Stimulated activated CD8-positive, alpha-beta memory T cell treated with anti-CD3 and anti-CD28 coated beads, Interleukin-15, amount 100 ng/mL, for 24 hours (primary cell): ENCODE measurements at places on chromosomes 2 and 18.

DNA sequence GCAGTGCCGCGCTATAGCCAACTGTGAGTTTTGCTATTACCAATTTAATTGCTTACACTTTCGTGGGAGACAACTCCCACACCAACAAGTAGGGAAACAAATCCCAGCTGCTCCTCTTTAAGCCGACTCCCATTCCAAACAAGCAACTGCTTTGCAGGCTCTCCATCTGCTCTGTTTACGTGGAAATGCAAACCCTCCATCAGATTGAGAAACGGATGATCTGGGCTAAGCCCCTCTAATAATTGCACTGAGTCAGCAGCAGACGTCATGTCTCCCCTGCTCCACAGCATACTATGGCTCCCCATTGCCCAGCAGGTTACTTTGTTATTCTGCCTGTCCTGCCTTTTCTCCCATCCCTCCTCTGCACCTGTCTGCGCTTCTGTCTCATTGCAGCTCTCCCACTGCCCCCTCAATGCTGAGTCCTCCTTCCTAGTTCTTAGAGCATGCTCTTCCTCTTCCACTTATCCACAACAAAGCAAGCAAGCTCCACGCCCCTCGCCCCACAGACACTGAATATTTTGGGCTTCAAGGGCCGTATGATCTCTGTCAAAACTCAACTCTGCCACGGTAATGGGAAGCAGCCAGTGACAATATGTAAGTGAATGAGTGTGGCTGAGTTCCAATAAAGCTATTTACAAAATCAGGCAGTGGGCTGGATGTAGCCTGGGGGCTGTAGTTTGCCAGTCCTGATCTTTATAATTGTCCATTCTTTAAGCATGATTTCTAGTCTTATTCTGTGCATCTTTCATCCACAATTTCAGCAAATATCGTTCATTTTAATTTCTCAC, 39.5 kb upstream of the ARL4C start:
- DNase-seq = no peak

DNA sequence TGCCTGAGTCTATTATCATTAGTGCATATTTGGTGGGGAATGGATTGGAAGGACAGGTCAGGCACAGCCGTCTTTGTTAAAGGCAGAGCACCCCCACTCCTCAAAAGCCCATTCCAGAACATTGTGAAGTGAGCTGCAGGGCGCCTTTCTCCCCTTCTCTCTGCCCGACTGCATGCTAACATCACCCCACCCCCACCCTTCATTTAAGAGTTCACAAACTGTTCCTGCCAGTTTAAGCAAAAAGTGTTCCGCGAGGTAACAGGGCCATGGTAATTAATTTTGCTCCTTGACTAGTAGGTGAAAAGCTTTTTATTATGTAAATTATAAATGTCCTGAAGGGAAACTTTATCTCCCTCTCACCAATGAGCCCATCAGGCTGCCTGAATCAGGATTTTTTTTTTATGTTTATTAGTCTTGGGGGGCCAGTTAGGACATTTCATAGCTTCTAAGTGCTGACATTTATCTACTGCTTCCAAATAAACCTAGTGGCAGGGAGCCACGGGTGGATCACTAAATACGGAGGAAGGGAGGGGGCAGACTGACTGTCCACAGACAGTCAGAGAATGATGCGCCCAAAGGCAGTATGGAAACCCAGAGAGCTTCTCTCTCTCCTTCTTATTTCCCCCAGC, 99.4 kb downstream of the FTCDNL1 start:
- no peak for DNase-seq

GRCh38 chr2:109216332-109216731, 87.3 kb downstream of the SH3RF3 start:
- no peak for DNase-seq

GRCh38 chr2:47676261-47676926, 106.6 kb upstream of the MSH6 start:
- no peak for DNase-seq

DNA sequence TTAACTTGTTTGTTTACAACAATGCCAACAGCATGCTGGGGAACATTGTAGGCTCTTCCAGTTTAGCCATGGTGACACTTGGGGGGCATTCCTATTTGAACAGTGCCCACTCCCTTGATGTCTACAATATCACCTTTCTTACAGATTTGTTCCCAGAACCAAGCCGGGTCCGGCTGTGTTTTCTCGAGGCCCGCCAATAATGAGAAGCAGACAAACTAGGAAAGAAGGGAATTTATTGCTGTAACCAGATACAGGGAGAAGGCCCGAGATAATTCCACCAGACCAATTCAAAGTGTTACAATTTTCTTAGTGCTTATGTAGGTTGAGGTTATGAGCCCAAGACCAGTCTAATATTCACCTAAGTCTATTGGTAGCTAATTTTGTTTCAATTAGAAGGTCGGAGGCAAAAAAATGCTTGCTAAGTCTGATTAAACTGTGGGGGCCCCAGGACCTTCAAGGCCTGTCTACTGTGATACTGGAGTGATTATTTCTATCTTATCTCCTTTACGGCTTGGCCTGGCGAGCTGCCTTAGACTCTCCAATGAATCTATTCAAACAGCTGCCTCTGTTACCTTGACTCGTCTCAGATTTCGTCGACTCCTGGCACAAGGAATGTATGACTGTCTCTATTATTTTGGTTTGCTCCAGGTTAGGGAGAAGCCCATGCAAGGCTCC, 59.1 kb upstream of the PSME4 start:
- no peak for DNase-seq

- no peak for DNase-seq
Observed at GRCh38 chr2:26330604-26331003, 15.3 kb upstream of the SELENOI start.

DNA sequence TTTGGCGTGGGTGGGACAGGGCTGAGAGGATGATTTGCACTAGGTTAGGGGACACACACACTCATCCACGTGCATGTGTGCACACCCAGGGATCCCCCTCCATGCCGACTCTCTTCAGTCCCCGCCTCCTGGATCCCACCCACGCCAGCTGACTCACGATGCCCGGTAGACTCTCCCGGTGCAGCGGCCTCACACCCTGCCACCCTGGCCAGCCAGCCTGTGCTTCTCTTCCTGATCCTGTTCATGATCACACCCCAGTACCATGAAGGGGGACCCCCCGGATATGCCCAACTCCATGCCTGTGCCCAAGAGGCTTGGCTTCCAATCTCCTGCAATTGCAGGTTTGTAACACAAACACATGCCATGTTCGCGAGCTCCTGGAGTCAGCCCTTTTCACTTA, 157.8 kb upstream of the HDAC4 start:
- DNase-seq = no peak

GRCh38 chr18:61782545-61782944, 110.3 kb downstream of the RNF152 start:
- DNase-seq = no peak

GRCh38 chr18:62715759-62716615, 646 bp downstream of the PHLPP1 start:
- no peak for DNase-seq

GRCh38 chr2:213834331-213834730, 550.1 kb downstream of the SPAG16 start:
- DNase-seq = no peak

DNA sequence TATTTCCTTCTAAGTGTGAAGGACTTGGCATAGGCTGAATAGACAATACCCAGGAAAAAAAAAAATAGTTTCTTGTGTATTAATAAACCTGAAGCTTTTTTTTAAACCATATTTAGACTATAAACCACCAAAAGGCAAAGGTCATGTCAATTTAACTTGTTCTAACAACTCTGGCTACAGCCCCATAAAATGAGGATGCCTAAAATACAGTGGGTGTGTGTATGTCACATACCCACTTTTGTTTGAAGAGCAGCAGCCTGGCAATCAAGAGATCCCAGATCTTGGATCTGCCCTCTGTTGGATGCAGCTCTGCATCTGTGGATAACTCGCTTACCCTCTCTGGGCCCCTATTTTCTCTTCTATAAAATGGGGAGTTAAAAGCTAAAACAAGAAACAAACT, 65.4 kb downstream of the SATB2 start:
- DNase-seq = no peak

DNA sequence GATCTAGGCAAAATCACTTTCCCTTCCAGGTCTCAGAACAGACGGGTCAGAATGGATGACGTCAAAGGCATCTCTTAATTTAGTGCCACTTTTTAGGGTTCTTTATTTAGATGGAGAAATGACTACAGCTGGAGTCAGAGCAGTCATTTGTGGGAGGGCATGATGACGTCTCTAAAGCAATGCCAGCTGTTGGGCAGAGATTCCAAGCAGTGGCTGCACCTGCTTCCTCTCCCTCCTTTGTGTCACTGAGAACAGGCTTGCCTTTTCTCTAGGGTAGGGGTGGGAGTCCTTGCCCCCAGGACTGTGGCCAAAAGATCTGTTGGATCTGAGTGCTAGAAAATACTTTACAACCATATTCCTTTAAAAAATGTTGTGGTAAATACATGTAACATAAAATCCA, 28.7 kb upstream of the SKOR2 start:
- DNase-seq = no peak

DNA sequence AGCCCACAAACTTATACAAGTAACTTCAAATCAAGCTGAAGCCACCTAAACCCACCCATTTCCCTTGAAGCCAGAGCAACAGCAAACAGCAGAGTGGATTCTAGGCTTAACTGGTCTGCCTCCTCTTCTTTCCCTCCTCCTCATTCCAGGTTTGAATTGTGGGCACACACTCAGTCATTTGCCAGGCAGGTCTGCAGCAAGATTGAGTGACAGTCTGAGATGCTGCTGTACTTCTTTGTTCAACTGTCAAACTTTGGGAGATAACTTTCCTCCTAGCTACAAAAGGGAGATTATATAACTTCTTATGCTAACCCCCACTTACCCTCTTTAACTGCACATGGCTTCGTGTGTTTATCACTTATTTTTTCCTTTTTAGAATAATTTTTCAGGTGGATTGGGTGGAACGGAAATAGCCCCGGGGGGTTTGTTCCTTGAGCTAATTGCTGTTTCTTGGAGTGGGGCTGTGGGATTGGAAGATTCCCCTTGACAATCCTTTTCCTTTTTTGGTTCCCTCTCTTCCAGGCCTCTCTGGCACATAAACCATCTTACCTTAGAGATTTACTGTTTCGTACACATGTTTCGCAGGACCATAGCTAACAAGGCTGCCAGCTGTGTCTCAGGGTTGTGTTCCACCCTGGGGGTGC, 55.0 kb downstream of the RNF144A start:
- no peak for DNase-seq

DNA sequence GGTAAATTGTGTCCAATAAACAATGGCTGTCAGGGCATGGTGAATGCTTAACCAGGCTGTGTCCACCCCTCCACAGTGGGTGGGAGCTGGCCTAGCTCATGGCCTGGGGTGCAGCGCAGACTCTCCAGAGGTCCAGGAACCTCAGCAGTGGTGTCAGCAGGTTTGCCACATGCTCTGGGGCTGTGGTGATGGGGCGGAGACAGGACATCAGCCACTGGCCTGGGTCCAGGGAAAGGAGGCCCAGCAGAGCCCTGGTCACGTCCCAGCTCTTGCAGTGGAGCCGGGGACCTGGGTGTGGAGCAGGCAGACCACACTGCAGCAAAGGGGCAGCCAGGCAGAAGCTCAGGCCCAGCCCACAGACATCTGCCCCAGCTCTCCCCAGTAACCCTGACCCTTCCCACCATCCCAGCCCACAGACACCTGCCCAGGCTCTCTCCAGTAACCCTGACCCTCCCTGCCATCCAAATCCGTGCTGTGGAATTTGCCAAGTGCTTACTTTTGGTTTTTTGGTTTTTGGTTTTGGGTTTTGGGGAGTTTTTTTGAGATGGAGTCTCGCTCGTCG, 13.8 kb upstream of the KIF1A start:
- DNase-seq = no peak

DNA sequence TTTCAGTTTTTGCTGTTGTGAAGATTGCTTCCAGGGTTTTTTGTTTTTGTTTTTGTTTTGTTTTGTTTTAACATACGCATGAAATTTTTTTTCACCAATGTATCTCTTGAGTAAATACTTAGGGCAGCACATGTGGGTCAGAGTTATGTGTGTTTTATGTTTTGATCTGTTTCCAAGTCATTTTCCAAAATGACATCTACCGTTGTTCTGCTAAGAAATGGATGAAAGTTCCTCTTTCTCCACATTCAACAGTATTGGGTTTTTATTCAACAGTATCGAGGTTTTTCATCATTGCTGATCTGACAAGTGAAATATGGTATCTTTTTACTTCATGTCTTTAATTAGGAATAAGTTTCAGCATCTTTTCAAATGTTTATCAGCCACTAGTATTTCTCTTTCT, 16.7 kb downstream of the RNF144A start:
- no peak for DNase-seq

- no peak for DNase-seq
Observed at GRCh38 chr18:902229-902628, 2.4 kb upstream of the ADCYAP1 start.

GRCh38 chr2:238869-239268, 25.0 kb downstream of the SH3YL1 start:
- DNase-seq = no peak

- DNase-seq = no peak
Observed at GRCh38 chr18:53319628-53320027, 904.8 kb downstream of the MBD2 start.

- no peak for DNase-seq
Observed at GRCh38 chr2:160347269-160347863, 146.2 kb downstream of the RBMS1 start.

DNA sequence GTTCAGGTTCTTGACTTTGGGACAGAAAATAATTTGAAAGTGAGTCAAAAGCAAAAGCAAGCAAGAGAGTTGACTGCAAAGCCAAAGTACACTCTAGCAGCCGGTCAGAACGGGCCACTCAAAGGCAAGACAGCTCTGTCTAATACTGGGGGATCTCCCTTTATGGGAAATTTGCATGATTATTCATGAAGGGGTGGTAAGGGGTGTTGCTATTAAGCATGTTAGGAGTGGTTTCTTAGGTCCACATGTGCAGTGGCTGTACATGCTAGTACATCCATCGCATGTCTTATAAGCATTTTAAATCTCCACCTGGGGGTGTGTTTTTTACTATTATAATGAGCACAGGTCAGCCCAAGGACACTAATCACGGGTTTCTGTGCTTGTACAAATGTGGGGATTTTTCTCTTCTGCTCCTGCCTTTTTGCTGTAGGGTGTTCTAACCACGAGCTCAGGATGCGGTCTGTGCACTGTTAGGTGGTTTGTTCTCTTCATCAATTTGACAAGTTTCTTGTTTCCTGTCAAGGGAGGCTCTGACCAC, 60.2 kb upstream of the SPP2 start:
- DNase-seq = no peak

- DNase-seq = no peak
Observed at GRCh38 chr2:156317631-156318030, 14.9 kb downstream of the NR4A2 start.

GRCh38 chr2:179692610-179693009, 168.8 kb downstream of the ZNF385B start:
- DNase-seq = no peak

DNA sequence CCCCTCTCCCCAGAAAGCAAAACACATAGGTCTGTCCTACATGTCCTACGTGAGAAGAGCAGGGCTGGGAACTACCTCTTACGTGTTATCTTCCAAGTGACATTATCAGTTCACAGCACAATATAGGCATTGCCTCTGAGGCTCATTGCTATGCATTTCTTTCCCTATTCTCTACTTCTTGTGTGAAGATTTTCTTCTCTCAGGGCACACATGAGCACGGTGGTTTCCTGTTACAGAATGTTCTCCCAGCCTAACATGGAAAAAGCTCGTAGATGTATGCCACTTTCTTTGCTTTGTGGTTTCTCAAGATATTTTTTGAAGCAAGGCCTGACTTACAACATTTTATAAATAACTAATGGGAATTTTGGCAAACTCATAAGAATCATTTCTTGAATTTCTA, 19.4 kb upstream of the DSC3 start:
- no peak for DNase-seq

GRCh38 chr2:36734304-36734703, 37.8 kb downstream of the VIT start:
- DNase-seq = no peak

GRCh38 chr2:56167616-56168562, 15.9 kb upstream of the CCDC85A start:
- no peak for DNase-seq
